ENCODE measurements at places on chromosomes 4 and X.

DNA sequence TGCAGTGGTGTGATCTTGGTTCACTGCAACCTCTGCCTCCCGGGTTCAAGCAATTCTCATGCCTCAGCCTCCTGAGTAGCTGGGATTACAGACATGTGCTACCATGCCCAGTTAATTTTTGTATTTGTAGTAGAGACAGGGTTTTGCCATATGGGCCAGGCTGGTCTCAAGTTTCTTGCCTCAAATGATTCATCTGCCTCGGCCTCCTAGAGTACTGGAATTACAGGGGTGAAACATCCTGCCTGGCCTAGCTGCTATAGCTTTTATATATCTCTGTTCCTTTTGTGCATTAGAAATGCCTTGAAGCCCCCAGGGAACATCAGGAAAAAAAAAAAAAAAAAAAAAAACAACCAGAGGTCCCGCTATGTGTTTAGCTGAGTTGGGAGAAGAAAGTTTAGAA is 34.8 kb downstream of the UBE2K start:
- DNase-seq, result peak; percentile 87

GRCh38 chr4:169940460-169940859 is 85.7 kb downstream of the MFAP3L start:
- DNase-seq, result no peak

- peak; percentile 55 for DNase-seq
Observed at GRCh38 chrX:67555578-67556203, 11.9 kb downstream of the AR start.

DNA sequence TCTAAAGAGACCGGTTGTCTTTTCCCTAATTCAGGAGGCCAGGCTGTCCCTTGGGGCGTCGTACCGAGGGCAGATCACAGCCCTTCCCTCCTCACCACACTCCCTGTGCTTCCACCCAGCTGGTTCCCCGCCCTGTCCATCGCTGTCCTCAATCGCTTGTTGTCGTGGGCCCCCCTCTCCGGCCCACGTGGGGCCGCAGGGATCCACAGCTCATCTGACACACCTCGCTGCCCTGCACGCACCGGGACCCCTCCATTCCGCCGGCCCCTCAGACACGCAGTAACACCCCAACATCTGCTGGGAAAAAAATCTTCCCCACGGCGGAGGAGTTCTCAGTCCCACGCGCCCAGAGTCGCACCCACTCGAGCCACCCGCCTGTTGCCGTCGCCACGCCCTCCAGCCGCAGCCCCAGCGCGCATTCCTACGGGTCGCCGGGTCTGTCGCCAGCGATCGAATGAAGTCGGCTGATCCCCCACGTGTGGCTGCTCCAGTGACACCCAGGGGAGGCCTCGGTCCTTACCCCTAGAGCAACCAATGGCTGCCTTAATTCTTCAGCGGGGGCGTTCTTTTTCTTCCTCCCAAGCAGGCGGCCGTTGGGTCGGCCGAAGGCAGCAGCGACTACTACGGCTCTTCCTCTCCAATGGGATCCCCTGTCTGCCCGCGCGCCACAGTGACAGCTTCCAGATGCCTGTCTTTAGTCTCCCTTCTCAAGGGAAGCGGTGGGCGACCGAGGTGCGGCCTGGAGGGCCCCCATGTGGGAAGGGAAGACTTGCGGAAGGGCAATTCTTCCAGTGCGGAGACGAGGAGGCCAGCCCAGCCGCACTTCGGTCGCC is 893 bp upstream of the SEPTIN11 start:
- DNase-seq, result peak; percentile 83

DNA sequence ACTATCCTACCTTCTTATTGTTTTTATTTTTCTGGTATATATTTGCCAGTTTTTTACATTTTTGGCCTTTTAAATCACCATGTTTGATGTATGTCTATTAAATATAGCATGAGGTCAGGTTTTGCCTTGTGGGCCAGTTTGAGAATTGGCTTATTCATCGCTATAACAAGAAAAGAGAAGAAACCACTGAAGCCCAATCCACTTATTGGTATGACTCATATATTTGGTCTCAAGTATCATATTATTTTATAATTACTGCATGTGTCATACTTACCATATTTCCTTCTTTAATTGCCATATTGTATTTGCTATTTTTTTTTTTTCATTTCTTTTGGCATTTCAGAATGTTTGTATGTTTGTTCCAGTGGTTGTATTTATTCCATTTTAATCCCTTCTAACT is 99.3 kb downstream of the IRF2 start:
- DNase-seq, result peak; percentile 34

DNA sequence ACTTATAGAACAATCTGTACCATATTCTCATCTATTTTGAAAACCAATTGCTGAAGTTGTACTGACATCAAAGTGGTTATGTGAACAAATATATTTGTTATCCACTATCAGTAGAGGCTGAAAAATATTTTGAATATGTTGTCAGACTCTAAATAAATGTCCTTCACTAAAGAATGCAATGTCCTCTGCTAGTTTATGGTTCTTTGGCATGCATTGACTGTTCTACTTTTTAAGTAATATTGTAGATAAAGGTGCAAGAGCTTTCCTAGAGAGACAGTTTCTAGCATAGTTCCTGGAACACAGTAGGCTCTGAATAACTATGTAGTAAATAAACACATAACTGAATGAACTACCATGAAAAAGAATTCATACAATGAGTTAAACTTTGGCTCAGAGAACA is 18.2 kb upstream of the COX7B2 start:
- DNase-seq, result no peak

DNA sequence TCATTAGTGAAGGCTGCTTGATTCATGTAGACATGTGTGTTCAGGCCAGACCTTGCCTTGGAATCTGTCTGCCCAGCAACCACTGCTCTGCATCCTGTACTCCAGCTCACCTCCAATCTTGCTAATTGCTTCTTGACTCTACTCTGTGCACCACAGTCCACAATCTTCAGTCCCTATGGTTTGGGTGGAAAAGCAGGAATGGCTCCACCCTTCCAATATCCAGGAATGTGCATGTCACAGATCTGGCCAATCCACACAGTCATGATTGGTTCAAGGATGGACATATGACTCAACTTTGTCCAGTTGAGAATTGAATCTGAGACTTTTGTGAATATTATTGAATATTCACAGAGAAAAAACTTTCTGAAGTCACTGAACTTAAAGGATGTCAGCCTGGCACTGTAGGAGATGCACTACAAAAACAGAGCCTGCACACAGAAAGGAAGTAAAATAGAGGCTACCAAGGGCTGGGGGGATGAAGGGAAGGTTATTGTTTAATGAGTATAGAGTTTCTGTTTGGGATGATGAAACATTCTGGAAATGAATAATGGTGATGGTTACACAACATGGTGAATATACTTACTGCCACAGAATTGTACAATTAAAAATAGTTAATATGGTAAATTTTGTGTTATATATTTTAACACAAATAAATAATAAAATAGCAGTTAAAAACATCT is 161.3 kb upstream of the USP38 start:
- no peak for DNase-seq

DNA sequence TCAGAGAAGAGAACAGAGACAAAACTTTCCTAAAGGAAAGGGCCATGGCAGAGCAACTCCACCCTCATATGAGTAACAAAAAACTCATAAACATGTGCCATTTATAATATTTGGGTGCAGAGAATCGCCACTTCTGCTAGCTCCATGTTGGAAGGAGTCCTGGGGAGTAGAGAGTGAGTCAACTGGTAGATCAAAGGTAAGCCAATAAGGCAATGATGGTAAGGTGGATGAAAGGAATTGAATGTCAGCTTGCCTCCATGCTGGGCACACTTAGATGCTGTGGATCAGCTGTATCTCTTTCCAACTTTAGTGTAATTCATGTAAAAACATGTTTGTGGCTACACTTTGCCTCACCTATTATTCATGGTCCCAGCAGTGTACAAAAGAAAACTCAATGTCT is 4.7 kb downstream of the QRFPR start:
- no peak for DNase-seq

- DNase-seq, result peak; percentile 82
Observed at GRCh38 chr4:87118826-87119225, 101.6 kb downstream of the KLHL8 start.

DNA sequence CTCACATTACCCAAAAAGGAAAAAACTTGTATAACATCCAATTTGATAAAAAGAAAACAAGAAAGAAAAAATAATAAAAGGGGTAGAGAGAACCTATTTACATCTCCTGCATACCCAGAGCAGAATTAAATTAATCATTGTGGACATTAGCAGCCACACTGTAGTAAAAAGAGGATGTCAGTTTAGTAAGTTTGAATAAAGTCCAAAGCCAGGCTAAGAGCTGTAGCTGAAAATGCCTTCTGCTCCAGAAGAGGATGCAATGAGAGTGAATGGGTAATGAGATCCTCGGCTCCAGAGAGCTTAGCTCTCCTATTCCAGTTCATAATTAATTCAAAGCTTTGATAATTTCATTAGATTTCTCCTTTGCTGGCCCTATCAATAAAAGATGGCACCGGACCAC is 78.2 kb downstream of the SLC10A7 start:
- DNase-seq, result no peak

- DNase-seq, result no peak
Observed at GRCh38 chr4:21744046-21744445, 204.5 kb downstream of the KCNIP4 start.

DNA sequence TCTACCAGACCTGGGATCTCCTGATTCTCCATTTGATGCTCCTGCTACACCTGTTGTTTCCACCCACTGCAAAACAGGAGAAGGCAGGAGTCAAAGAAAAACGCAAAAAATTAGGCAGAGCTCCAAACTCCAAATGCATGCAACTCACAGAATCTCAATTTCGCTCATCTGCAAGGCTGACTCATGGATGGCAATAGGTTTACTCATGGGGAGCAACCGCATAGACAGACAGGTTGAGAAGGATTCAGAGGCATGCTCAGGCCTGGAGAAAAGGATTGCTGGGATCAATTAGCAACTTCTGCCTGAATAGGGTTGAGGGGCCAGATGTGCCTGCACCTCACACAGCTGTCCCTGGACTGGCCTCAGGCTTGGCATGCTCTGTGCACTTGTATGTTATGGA is 231.0 kb downstream of the LDB2 start:
- peak; percentile 91 for DNase-seq

GRCh38 chr4:68180849-68181526 is 51.3 kb upstream of the TMPRSS11F start:
- DNase-seq, result no peak

DNA sequence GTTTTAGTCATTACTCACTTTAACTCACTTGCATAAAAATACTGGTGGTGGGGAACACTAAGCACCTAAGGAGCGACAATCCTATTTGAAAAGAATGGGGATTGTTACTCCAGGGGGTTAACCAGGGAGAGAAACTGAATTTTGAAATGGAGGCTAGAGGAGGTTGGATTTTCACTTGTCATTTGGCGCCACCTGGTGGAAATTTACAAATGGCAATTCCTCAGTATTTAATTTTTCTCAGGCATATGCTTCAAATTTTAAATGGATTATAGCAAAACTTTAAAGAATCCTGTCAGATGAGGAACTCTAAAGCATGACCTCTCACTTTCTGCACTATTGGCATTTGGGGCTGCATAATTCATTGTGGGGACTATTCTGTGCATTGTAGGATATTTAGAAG is 2.7 kb upstream of the GEMIN8 start:
- DNase-seq, result peak; percentile 61

GRCh38 chr4:177740563-177740962 is 298.3 kb upstream of the AGA start:
- no peak for DNase-seq

GRCh38 chrX:2430265-2430825 is 70.4 kb downstream of the DHRSX start:
- no peak for DNase-seq

DNA sequence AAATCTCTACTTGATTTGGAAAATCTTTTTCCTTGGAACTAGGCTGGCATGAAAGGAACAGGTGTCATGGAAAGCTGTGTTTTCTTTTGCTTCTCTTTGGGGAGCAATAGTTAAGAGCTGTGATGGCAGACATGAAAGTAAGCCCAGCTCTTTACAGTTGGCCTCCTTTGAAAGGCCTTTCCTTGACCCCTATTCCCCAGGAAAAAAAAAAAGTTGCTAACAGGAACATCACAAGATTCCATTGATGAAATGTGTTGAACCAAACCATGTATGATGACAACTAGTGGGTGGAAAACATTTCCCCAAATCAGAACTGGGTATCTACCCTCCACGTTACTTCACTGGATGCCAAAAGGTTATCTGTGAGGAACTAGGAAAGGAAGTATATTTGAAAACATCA is 190.7 kb upstream of the RPL34 start:
- no peak for DNase-seq

GRCh38 chr4:109155682-109156283 is 146.7 kb downstream of the COL25A1 start:
- DNase-seq, result no peak

GRCh38 chr4:176099314-176099713 is 33.7 kb downstream of the WDR17 start:
- DNase-seq, result no peak

GRCh38 chr4:80434238-80434637 is 98.7 kb downstream of the CFAP299 start:
- DNase-seq, result peak; percentile 12

- no peak for DNase-seq
Observed at GRCh38 chr4:109155084-109155483, 147.4 kb downstream of the COL25A1 start.

- DNase-seq, result no peak
Observed at GRCh38 chrX:100994352-100995281, 25.1 kb downstream of the ARL13A start.

DNA sequence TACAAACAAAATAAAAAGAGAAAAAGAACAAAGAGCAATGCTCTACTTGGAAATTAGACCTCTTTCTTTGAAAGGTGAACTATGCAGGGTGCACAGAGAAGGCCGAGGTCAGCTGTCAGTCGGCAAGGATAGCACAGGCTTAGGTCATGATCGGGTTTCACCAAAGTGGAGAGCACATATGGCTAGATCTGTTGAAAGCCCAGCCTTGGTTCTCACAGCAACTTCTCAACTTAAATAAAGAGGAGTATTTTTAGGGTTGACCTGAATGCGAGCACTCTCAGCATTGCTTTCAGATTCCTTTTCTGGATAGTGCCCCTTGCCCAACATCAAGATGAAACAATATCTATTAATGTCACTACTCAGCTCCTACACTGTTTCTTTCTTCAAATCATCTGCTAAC is 122.9 kb upstream of the GPC4 start:
- DNase-seq, result no peak

GRCh38 chrX:132409780-132410556 is 78.9 kb downstream of the MBNL3 start:
- DNase-seq, result no peak

GRCh38 chrX:26466387-26466786 is 250.4 kb downstream of the MAGEB5 start:
- no peak for DNase-seq

GRCh38 chr4:162015090-162015489 is 148.7 kb downstream of the FSTL5 start:
- DNase-seq, result peak; percentile 8

DNA sequence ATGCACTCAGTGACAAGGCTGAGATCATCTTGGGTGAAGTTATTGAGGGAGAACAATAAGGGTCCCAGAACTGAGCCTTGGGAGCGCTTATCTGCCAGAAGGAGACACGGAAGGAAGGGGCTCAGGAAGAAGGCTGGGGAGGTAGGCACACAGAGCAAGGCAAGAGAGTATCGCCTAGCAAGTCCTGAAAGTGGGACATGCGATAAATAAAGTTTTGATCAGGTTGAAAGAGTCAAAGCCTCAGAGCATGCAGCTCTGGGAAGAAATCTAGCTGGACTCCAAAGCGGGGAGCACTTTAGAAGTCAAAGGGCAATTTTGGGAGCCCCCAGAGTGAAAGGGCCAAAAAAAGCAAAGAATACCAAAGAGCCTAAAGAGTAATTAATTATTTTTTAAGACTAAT is 17.7 kb upstream of the ANXA3 start:
- DNase-seq, result no peak
